ENCODE measurements at places on chromosomes 2 and 18.
A peak's percentile ranks its signal among the peaks of the same experiment; 100 is the strongest.

DNA sequence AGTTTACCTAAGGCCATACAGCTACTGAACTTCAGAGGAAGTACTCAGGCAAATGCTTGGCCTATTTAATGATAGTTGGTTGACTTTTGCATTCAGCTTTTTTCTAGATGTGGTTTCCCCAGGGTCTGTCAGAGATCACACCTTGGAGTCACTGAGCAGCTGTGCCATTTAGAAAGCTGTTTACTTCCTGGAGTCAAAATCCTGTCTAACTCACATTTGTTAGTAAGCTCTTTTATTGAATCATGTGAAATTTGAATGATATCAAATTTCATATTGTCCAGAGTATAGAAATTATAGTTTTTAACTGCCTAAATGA is 7.6 kb upstream of the TRIB2 start:
- no peaks in the 10 kb centered on the region for H3K27me3 ChIP-seq
- H3K36me3 ChIP-seq: no peaks in the 10 kb centered on the region
- DNase-seq: no peak
- no peak overlapping the region for H3K27ac ChIP-seq
- no peak overlapping the region for H3K4me3 ChIP-seq

DNA sequence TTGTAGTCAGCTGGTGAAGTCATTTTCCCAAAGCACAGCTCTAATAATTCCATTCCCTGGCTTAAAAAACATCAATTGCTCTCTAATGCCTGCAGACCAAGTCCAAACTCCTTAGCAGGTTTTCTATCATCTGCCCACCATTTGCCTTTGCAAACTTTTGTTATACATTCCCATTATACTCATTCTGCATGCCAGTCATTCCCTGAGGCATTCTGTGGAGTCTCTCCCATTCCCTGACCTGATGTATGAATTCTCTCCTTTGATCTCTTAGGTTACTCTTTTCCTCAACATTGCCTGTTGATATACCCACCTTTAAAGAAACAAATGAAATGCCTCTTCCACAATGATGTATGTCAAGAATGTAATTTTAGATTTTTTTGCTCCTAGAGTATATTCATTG is 852.0 kb upstream of the FSHR start:
- H3K36me3 ChIP-seq: no peaks in the 10 kb centered on the region
- peaks cover 3% of the 10 kb centered on the region for H3K27me3 ChIP-seq

- peaks cover 8% of the 10 kb centered on the region for H3K27me3 ChIP-seq
- H3K36me3 ChIP-seq: no peaks in the 10 kb centered on the region
- no peak overlapping the region for H3K27ac ChIP-seq
- no peak overlapping the region for H3K4me3 ChIP-seq
- DNase-seq: no peak
Measured at GRCh38 chr18:13416848-13417247, 198.3 kb downstream of the LDLRAD4 start.

GRCh38 chr18:48923746-48924629 is 26.8 kb downstream of the SMAD7 start:
- peaks cover 97% of the 10 kb centered on the region for H3K4me1 ChIP-seq
- H3K27ac ChIP-seq: peak overlapping the region; percentile 99
- no peak for DNase-seq
- peak overlapping the region; percentile 71 for H3K4me3 ChIP-seq
- H3K36me3 ChIP-seq: peaks cover 28% of the 10 kb centered on the region
- no peaks in the 10 kb centered on the region for H3K27me3 ChIP-seq

DNA sequence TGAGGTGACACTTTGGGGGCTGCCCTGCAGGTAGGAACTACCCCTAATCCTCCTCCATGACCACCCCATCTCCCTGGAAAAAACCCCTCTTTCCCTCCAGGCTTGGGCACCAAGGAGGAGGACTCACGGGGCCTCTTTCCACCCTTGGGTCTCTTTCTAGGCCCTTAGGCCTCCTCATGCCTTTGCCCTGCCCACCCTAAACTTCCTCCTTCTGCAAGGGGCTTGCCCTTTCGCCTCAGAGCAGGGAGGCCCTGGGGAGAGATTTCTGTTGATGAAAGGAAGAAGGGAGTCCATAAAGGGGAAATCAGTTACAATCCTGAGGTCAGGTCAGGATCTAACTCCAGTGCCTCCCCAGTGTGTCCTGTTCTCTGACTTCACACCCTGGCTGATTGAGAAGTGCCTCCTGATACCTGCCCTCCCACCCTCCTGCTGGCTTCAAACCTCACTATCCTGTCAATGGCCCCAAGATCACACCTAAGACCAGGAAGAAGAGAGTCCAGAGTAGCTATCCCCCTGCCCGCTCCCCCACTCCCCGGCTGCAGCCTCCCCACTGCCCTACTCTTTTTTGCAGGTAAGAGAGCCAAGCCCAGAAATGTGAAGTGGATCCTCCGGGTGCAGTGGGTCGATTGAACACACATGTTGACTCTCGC is 16.7 kb upstream of the TNS1 start:
- peaks cover 92% of the 10 kb centered on the region for H3K4me1 ChIP-seq
- H3K27ac ChIP-seq: peak overlapping the region; percentile 70
- H3K27me3 ChIP-seq: peaks cover 16% of the 10 kb centered on the region
- H3K4me3 ChIP-seq: no peak overlapping the region

- H3K36me3 ChIP-seq: peaks cover 4% of the 10 kb centered on the region
- peak; percentile 31 for DNase-seq
- no peak overlapping the region for H3K27ac ChIP-seq
Measured at GRCh38 chr18:27685807-27686412, 491.0 kb downstream of the CDH2 start.

DNA sequence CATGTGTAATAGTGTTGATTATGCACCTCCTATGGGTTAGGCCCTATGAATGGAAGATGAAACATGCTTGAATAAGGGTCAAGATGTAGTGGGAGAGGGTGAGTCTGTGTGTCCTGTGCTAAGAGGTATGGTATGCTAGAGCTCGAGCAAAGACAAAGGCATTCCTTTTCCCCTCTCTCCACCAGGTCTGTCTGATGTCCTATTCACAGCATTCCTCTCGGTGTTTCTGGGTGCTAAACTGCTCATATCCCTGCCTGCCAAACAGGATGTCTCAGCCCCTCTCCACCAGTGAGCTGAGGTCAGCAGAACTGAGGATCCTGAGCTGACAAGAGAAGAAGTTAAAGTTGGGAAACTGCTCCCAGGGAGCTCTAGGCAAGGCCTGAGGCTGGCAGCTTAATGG is 344.9 kb downstream of the TSN start:
- no peak overlapping the region for H3K4me3 ChIP-seq
- peaks cover 8% of the 10 kb centered on the region for H3K27me3 ChIP-seq
- no peak for DNase-seq
- H3K27ac ChIP-seq: no peak overlapping the region

DNA sequence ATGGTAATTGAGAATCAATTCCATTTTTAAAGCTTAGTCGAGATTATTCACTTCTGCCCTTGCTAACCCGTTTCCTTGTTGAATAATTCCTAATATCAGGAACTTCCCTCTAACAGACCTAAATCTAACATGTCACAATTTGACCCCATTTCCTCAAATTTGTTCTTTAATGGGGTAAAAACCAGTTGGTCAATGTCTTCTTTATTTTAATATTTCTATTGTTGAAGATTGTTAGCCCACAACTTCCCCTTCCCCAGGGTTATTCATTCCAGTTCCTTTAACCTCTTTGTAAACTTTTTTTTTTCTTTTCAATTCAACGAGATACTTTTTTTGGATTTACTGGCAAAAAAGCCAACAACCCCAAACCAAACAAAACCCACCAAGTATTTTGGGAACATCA is 7.3 kb downstream of the TNFRSF11A start:
- peaks cover 50% of the 10 kb centered on the region for H3K4me1 ChIP-seq
- H3K27me3 ChIP-seq: peaks cover 9% of the 10 kb centered on the region
- no peak overlapping the region for H3K4me3 ChIP-seq
- H3K36me3 ChIP-seq: no peaks in the 10 kb centered on the region
- DNase-seq: no peak

- peaks cover 3% of the 10 kb centered on the region for H3K27me3 ChIP-seq
- no peak for DNase-seq
- H3K4me3 ChIP-seq: no peak overlapping the region
Measured at GRCh38 chr18:3329872-3330271, 67.9 kb downstream of the MYL12B start.

DNA sequence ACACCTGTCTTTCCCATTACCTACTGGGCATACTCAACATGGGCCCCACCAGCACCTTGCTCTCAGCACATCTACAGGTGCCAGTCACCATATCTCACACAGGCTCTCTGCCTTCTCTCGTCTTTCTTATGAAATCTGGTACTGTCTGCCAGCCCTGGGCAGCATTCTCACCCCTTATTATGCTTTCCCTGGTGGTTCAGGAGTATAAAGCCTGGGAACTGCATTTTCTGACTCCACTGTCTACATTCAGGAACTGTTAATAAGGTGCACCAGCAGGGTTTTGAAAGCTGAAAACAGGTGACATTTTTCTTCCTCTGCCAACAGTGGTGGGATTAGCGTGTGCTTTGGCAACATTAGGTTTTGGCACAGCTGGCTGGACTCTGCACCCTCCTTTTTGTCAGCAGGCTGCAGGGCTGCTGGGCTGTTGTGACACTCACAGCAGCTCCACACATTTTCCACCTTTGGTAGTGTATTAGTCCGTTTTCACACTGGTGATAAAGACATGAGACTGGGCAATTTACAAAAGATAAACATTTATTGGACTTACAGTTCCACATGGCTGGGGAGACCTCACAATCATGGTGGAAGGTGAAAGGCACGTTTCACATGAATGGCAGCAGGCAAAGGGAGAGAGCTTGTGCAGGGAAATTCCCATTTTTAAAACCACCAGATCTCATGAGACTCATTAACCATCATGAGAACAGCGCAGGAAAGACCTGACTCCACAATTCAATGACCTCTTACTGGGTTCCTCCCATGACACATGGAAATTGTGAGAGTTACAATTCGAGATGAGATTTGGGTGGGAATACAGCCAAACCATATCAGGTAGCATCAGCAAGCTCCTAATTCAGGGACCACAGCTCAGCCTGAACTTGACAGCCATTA is 343.1 kb upstream of the LYPD1 start:
- no peaks in the 10 kb centered on the region for H3K27me3 ChIP-seq
- H3K4me1 ChIP-seq: no peaks in the 10 kb centered on the region
- no peaks in the 10 kb centered on the region for H3K36me3 ChIP-seq
- DNase-seq: no peak
- no peak overlapping the region for H3K27ac ChIP-seq

DNA sequence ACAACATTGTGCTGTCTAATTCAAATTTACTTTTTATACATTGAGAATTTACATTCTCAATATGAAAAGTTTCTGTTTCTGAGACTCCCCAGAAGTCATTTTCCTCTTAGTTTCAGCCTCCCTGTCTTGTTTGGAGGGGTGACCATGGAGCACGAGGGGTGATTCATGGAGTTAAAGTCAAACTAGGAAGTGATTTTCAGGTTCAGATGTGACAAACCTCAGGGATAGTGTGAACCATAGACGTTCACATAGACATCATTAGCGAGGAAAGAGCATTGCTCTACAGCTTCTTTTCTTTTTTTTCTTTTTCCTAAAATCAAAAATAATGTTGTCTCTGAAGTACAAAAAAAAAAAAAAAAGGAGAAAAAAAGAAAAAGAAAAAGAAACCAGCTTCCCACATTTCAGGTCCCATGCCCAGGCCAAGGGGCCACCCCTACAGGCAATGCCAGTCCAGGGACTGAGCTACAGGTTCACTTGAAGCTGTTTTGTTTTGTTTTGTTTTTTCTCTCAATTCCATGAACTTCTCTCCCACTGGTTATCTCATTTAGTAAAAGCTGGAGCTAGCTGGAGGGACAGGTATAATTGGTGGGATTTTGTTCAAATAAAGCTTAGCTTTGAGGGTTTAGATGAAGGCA is 18.1 kb upstream of the LCLAT1 start:
- H3K4me1 ChIP-seq: no peaks in the 10 kb centered on the region
- no peak for DNase-seq
- H3K27ac ChIP-seq: no peak overlapping the region
- no peaks in the 10 kb centered on the region for H3K36me3 ChIP-seq
- peaks cover 6% of the 10 kb centered on the region for H3K27me3 ChIP-seq

GRCh38 chr18:59047321-59048047 is 92.2 kb upstream of the SEC11C start:
- H3K27me3 ChIP-seq: peaks cover 20% of the 10 kb centered on the region
- no peak for DNase-seq
- no peak overlapping the region for H3K4me3 ChIP-seq
- peaks cover 37% of the 10 kb centered on the region for H3K4me1 ChIP-seq
- no peaks in the 10 kb centered on the region for H3K36me3 ChIP-seq
